Fibroblast of villous mesenchyme (primary cell): ENCODE measurements at places on chromosomes 12 and 14. TPM values are rescaled to one million over a fixed set of nuclear protein-coding genes. Genes with fewer than 3 reads are reported as not detected.

CLECL1 gene
- not detected in 2 replicates for total RNA-seq

KLHDC1 gene
- total RNA-seq = 2.6 and 3.0 TPM in 2 replicates

ACTR10 gene
- total RNA-seq = 57.0 and 57.3 TPM in 2 replicates

CLEC4D gene
- not detected in 2 replicates for total RNA-seq

PPP4R4 gene
- under 0.01 and 0.43 TPM in 2 replicates for total RNA-seq

DEPDC4 gene
- total RNA-seq = 0.64 and 1.7 TPM in 2 replicates

ATXN7L3B gene
- 17.7 and 23.7 TPM in 2 replicates for total RNA-seq

AACS gene
- total RNA-seq = 42.5 and 44.9 TPM in 2 replicates

CSRP2 gene
- 64.3 and 131 TPM in 2 replicates for total RNA-seq
